ENCODE measurements at places on chromosomes 7 and 10.

GRCh38 chr7:81533931-81534330 is 235.9 kb downstream of the HGF start:
- no peak for DNase-seq

DNA sequence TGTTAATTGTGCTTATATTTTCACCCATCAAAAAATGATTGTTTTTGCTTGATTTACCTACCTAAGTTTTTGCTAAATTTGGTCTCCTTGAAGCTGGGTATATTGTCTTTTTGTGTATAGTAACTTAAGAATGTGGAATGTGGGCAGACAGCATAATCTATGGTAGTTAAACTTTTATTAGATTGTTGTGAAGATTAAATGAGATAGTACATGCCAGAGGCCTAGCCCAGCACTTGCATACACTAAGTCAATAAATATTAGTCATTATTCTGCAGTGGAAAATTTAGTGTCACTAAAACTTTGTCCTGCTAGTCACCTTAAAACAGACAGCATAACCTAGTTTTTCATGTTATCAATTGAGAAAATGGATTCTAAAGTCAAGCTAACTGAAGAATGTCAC is 19.3 kb upstream of the RPA3 start:
- no peak for DNase-seq

DNA sequence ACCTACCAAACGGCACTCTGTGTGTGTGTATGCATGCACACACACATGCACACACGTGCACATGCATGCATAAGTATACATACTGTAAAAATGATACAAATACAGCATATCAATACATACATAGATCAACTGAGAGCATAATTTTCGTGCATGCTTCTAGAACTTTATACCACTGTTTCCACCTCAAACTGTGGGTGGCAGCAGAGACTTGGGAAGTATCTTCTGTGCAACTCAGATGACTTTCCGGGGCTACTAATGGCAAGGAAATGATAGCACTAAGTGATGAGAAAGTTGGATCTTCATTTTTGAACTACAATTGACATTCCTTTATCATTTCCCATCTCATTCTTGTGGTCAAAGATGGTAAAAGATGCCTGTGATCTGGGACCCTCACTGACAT is 570.7 kb downstream of the REEP3 start:
- no peak for DNase-seq

DNA sequence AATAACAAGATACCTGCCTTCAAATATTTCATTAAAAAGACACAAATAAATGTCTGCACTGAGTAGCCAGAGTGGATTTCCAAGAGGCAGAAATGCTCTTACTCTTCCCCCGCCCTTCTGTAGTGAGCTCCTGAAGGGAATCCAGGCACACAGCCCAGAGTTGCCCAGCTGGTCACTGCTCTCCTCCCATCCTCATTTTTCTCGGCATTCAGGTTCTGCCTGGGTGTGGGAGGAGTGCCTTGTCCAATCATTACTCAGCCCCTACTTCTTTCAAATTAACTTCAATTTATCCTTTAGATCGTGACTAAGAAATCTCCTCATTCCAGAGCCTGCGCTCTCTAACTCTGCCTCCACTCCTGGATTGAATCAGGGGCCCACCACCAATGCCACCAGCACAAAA is 12.2 kb downstream of the CCDC6 start:
- no peak for DNase-seq

DNA sequence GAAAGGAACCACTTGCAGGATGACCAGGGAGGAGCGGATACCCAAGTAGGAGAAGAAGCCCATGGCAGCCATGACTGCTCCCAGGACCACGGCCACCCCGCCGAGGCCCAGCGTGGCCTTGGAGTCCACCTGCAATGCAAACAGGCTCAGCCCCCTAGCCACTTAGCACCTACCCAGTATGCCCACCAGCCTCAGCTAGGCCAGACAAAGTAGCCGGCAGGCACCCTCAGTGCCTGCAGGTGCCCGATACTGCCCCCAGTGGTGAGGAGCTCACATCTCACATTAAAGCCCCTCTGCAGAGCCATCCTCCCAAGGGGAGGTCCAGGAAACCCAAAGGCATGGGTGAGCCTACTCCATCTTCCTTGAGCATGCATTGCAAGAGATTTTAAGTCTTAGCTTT is 6.6 kb downstream of the NPC1L1 start:
- peak; percentile 75 for DNase-seq

DNA sequence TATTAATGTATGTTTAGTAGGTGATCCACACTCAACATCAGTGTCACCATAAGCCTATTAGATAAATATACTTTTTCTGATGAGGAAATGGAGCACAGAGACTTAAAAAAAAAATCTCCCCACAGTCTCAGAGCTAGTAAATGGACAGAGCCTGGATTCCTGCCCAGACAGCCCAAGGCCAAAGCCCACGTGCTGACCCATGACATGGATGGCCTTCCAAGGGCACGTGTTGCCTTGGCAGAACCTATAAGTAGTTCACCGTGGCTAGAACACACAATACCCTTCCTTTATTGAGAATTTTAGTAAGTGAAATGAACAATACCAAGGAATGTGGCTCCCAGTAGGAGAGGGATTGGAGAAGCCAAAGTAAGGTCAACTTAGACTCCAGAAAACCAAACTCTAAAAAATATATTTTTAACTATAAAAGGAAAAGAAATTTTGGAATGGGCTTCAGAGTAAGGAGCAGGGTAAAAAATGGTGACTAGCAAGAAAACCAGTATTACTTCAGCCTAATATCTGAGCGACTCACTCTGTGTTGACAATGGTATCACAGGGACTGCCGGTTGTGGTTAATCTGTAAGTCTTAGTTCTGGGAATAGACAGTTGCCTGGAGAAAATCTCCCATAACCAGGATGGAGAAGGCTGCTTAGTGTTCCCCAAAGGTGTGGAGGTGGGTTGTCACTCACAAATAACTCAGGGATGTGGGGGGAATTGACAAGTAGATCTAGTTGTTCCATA is 223.0 kb downstream of the SORCS1 start:
- no peak for DNase-seq

- no peak for DNase-seq
These were observed 357.2 kb downstream of the LRMDA start for GRCh38 chr10:75788394-75789205.

GRCh38 chr7:4784799-4785198 is 9.4 kb downstream of the AP5Z1 start:
- no peak for DNase-seq

DNA sequence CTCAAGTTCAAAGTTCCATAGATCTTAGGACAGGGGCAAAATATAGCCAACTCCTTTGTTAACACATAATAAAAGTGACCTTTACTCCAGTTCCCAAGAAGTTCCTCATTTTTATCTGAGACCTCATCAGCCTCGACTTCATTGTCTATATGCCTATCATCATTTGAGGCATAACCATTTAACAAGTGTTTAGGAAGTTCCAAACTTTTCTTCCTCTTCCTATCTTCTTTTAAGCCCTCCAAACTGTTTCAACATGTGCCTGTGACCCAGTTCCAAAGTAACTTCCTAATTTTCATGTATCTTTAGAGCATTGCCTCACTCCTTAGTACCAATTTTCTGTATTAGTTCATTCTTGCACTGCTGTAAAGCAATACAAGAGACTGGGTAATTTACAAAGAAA is 569.1 kb downstream of the ANKRD7 start:
- DNase-seq, result no peak

- DNase-seq, result no peak
These were observed 1.8 kb downstream of the GNAI1 start for GRCh38 chr7:80136261-80137055.

Measured in activated CD4-positive, alpha-beta T cell treated with anti-CD3 and anti-CD28 coated beads for 36 hours (primary cell).